ENCODE measurements at places on chromosomes 13 and 19.

DNA sequence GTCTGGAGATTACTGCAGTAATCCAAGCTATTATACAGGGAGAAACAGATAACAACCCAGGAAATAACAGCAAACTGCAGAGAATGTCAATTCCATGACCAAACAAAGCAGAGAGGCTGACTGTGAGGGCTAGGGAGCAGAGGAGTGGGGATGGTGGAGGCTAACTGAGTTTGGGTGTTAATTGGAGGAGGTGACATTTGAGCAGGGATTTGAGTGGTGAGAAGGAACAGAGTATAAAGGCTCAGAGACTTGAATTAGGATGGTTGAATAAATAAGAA lies 3.1 kb downstream of the DMAC2 start:
- DNase-seq, result no peak

DNA sequence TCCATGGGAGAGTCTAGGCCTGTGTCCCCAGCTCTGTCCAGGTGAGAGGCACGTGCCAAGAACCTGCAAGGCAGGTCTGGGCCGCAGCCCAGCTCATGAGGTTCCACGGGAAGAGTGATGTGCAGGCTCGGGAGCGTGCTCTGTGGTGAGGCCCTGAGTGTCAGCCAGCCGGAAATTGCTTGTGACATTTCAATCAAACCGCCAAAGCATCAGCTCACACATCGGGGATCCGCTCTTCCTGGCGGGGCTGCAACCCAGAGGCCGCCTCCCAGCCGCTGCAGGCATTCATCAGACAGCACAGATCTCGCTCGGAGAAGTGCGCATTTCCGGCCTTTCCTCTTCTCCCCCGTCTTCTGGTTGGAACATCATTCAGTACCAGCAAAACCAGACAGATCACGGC lies 109.3 kb downstream of the KDM4B start:
- no peak for DNase-seq

DNA sequence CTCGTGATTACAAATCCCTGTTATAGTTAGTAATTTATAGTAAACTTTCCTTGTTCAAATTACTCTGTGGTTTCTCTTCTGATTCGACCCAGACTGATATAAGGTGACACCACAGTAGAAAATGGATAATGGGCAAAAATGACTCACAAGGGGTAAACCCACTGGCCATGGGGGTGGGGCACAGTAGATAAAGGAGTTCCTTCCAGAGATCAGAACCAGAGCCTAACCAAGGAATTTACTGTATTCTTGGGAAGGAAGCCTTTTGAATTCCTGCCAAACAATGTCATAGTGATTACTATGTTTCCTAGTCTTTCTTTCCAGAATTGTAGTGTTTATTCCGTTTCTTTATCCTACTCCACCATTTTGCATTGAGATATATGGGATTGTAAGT lies 21.9 kb downstream of the MIR17HG start:
- no peak for DNase-seq

GRCh38 chr19:31591258-31591657 lies 242.0 kb upstream of the TSHZ3 start:
- DNase-seq, result no peak

DNA sequence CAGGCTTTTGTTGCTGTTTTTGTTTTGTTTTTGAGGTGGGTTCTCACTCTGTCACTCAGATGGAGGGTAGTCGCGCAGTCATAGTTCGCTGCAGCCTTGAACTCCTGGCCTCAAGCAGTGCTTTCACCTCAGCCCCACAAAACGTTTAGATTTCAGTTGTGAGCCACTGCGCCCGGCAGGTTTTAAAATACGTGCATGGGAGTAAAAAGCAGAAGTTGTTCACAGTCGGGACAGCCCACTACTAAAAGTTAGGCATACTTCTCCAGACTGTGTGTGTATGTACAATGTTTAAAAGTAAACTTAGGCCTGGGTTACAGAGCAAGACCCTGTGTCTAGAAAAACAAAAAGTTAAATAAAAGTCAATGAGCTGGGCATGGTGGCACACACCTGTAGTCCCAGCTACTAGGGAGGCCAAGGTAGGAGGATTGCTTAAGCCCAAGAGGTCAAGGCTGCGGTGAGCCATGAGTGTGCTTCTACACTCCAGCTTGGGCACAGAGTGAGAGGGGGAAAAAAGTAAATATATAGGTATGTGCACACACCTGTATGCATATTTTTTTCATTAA lies 6.1 kb downstream of the SAFB start:
- DNase-seq, result no peak
